ENCODE measurements at places on chromosomes 6 and 20.

- peak; percentile 30 for DNase-seq
Measured at GRCh38 chr6:125834348-125834747, 43.6 kb downstream of the NCOA7 start.

DNA sequence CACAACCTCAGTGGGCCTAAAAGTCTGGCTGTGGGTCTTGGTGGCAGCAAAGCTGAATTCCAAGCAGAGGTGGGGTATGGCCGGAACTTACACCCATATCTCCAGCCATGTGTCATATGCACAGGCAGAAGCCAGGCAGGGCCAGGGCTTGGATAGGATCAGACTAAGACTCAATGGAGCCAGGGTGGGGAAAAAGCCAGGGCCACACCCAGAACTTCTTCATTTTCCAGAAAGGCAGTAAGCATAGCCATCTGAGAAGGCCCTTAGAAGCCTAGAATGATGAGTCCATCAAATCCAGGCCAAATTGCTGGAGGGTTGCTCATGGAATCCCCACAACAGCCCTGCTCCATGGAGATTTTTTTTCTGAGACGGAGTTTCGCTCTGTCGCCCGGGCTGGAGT, 116.2 kb upstream of the SRSF6 start:
- DNase-seq: no peak

- DNase-seq: no peak
Measured at GRCh38 chr20:10763112-10763511, 89.3 kb upstream of the JAG1 start.

DNA sequence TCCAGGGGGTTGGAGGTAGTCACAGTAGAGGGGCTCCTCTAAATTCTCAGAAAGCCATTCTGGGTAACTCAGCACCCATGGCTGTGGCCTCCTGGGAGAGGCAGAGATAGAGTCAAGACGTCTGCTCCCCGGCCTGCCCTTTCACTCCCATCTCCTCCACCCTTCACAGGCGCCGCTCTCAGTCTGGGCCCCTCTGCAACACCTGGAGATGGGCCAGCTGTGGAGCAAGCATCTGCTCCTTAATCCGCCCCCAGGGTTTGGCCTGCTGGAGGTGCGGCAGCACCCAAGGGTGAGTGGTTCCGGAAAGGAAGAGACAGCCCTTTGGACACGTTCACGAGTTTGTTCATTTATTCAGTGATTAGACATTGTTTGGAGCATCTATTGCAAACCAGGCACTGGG, 271.3 kb downstream of the BMP7 start:
- no peak for DNase-seq

GRCh38 chr6:124797224-124797623, 165.0 kb upstream of the RNF217 start:
- DNase-seq: no peak

GRCh38 chr6:95521181-95521580, 56.2 kb upstream of the MANEA start:
- DNase-seq: no peak

DNA sequence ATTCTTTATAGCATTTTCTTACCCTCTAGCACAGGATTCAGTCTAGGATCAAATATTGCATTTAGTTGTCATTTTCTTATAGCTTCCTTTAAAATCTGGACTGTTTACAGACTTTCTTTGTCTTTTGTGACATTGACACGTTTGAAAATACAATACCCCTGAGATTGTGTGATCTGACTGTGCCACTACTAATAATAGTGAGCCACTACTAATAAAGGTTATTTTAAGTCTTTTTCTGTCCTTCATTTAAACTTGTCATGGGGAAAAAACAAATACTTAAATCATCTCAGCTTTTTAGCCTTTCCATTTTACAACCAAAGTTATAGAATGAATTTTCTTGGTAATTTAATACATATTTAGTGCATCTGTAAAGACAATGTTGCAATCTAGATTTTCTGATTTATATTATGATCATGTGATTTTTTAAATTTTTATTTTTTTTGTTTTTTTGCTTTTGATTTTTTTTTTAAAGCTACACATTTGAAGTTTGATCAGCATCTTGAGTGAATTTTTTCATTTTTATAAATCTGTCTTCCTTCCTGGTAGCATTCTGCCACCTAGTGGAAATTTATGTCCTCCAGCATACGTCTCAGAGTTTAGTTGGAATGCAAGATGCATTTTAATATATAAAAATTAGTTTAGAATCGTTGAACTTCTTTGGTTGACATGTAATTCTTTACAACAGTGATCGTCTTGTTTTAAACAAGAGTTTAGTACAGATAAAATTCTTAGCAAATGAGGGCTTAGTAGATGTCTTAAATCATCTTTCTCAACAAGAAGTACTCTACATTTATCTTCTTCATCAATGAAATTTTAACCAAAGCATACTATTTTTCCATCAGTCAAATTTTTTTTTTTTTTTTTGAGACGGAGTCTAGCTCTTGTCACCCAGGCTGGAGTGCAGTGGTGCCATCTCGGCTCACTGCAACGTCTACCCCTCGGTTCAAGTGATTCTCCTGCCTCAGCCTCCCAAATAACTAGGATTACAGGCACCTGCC, 119.4 kb downstream of the NCOA3 start:
- peak; percentile 62 for DNase-seq

GRCh38 chr6:166076625-166077024, 91.0 kb downstream of the TBXT start:
- DNase-seq: no peak

DNA sequence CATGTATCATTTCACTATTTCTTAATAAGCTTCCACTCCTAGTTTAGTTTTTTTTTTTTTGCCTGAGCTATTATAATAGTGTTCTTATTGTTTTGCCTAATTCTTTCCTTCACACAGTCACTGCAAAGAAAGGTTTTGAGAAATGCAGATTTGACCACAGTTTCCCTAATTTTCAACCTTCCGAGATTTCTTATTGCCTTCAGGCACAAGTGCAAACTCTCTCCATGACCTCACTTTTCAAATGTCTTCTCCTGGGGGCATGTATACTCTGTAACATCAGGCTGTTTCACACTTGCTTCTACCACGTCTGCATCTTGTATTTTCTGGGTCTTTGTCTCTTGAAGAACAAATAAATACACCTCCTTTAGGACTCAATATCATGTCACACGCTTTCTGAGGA, 339.0 kb upstream of the CITED2 start:
- no peak for DNase-seq

DNA sequence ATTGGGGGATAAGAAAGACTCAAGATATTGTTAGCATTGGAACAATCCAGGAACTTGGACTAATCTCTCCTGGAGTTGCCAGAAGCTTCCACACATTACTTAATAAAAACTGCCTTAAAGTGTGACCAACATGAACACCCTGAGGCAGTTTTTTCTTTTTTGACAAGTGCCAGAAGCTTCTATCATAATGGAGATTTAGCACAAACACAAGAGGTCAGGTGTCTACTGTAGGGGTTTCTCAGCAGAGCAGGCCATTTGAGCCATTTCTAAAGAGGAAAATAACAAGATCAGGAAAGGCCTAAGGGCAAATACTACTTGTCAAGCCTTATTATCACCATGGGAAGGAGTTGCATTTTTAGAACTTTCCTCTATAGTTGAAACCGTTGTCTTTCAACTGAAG, 361.5 kb downstream of the EPM2A start:
- DNase-seq: no peak

DNA sequence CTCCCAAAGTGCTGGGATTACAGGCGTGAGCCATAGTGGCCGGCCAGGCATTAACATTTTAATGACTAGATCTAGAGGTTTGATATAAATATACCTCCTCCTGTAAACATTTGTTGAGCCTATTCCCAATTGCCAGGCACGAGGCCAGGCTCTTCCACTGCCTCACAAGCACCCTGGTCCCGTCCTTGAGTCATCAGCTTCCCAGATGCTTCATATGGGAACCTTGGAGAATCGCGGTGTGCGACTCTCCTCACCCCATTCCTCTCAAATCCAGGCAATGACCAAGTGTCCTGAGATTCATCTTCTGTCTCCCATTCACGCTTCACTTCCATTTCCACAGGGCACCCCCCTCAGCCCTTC, 35.9 kb upstream of the PIM1 start:
- no peak for DNase-seq

GRCh38 chr6:153096792-153097191, 34.3 kb downstream of the RGS17 start:
- DNase-seq: no peak

DNA sequence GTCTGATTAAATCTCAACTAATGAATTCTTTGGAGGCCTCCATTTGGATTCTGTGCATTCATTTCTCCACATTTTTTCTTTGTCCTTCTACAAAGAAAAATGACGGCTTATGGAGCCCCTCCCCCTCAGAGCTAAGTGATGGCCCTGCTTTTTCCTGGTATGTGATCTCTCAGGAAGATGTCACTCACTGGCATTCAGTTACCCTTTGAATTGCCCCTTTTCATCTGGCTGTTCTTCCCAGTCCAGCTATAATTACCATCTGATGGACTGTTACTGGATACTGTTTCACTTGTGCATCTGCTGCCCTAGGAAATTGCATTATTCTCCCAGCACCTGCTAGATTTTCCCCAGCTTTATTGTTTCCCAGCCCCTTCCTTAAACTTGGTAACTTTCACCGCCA, 151.9 kb downstream of the CFAP61 start:
- DNase-seq: no peak

DNA sequence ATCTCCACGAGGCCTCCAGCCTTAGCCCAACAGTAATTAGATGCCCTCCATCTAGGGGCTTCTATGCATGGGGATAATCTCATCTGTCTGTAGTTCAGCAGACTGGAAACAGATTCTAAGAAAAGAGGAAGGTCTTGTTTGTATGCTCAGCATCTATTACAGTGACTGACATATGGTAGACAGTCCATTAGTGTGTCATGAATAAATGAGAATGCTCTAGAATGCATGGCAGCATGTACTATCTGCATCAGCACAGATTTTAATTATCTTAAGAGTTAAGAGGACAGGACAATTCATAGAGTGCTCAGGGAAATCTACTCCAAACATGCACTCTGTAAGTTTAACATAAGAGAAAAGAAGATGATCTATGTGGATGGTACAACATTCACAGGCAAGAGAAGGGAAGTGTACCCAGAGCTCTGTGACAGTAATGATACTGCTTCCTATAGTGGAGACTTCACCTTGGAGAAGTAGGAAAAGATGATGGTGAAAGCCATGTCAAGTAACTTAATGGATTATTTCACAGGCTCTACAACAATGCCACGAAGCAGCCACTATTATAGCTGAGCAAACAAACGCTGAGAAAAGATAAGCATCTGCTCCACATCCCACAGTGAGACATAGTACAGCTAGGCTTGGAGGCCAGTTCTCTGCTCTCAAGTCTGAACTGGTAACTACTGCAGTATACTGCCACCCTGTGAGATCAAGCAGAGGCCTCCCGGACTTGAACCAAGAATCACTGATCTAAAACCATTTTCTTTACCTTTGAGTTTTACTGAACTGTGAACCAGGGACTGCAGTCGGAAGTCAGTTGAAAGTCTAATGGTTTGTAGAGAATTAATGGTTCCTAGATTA, 309.2 kb upstream of the SPTLC3 start:
- DNase-seq: no peak

GRCh38 chr6:37525460-37526357, 26.0 kb upstream of the CCDC167 start:
- DNase-seq: no peak

DNA sequence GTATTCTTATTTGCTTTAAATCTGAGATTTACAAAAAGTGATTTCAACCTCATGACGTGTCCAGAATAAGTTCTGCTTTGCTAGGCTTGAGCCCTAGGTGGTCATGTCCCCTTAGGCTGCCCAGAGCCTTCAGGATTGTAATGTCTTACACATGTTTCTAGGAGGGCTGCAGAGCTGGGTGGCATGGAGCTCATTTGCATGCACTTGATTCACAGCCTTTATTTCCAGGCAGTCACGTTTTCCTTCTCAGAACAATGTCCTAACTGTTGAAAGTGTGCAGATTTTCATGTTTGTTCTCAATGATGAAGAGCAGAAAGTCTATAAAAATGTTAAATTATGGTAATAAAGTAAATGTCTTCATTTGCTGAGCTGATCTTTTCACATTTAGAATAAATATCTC, 448.6 kb upstream of the SOX4 start:
- DNase-seq: no peak

DNA sequence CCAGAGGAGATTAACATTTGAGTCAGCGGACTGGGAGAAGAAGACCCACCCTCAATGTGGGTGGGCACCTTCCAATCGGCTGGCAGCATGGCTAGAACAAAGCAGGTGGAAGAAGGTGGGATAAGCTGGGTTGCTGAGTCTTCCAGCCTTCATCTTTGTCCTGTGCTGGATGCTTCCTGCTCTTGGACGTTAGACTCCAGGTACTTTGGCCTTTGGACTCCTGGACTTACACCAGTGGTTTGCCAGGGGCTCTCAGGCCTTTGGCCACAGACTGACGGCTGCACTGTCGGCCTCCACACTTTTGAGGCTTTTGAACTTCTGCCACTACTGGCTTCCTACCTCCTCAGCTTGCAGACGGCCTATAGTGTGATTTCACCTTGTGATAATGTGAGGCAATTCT, 50.8 kb downstream of the BCAS1 start:
- DNase-seq: no peak

DNA sequence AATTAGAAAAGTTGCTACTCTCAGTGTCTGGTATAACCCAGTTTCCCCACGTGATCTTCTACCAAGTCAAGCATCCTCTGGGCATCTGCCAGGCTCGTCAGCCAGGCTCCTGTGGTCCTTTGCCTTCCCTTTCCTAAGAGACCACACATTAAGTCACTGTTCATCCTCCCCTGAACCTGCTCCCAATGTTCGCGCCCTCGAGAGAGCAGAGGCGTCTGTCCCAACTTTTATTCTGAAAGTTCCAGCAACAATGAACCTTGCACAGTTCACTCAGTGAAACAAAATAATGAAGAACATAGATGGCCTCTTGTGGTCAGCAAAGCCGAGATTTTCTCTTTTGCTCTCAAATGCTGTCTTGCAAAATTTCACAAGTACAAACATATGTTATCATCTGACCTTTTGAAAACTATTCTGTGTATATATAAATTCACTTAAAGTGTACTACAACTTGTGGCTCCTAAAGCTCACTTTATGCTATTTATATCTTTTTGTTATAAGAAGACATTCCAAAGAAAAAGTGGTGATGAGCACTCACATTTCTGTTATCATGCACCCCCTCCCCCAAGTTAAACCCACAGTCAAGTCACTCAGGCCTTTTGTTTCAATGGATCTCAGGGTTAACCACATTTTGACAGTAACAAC, 39.2 kb upstream of the NHSL1 start:
- no peak for DNase-seq

GRCh38 chr6:45643126-45643525, 265.4 kb upstream of the SUPT3H start:
- no peak for DNase-seq

- no peak for DNase-seq
Measured at GRCh38 chr6:95185874-95186273, 391.5 kb upstream of the MANEA start.

DNA sequence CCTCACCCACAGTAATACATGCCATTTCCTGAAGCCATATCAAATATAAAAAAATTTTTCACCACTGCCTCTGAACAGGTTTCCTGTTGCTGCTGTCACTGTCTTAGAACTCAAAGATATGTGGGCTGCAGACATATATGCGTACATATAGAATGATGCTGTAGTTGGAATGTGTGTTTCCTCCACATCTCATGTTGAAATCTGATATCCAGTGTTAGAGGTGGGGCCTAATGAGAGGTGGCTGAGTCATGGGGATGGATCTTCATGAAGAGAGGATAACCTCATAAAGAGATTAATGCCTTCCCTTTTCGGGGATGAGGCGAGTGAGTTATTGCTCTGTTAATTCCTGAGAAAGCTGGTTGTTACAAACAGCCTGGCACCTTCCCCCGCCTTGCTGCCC, 7.7 kb upstream of the SCP2D1 start:
- DNase-seq: no peak

- no peak for DNase-seq
Measured at GRCh38 chr20:14223806-14224205, 113.6 kb downstream of the FLRT3 start.

- DNase-seq: no peak
Measured at GRCh38 chr6:34172961-34173775, 27.3 kb upstream of the GRM4 start.
